ENCODE measurements at places on chromosomes 16 and 17. TPM values are rescaled to one million over a fixed set of nuclear protein-coding genes. Genes with fewer than 3 reads are reported as not detected.

DNA sequence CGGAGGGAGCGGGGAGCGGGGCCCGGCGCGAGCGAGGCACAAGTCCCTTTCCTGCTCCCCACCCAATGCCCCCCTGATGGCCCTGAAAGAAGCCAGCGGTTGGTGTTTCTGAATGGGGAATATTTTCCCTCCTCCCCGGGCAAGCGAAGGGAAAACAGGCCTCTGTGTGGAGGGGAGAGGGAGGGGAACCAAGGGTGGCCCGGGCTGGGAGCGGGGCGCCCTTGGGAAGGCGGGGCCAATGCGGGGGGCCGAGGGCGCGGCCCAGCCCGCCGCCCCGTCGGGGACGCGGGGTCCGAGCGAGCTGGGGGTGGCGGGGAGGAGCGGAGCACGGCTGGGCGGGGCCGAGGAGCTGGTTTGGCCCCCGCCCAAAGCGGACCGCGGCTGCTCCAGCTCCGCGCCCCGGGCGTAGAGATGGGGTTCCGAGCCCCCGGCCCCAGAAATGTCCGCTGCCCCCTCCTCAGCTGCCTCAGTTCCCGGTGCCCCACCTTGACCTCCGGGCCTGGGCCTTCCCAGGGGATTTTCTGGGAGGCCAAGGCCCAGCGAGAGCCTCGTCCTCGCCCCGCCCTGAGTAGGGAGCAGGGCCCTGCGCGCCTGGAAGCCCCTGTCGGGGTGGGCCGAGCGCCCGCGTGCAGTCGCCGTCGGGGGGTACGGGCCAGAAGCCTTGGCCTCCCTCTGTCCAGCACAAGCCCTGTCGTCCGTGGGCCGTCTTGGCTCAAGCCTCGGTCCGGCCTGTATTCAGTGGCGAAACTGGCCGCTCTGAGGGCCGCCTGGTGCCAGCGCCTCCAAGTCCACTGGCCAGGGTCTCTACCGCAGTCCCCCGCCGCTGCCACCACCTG is 3.9 kb upstream of the HEXIM1 start:
- H3K27me3 ChIP-seq, result no peaks in the 10 kb centered on the region
- peak overlapping the region; percentile 67 for H3K4me3 ChIP-seq
- no peaks in the 10 kb centered on the region for H3K36me3 ChIP-seq
- H3K27ac ChIP-seq, result peak overlapping the region; percentile 90

DNA sequence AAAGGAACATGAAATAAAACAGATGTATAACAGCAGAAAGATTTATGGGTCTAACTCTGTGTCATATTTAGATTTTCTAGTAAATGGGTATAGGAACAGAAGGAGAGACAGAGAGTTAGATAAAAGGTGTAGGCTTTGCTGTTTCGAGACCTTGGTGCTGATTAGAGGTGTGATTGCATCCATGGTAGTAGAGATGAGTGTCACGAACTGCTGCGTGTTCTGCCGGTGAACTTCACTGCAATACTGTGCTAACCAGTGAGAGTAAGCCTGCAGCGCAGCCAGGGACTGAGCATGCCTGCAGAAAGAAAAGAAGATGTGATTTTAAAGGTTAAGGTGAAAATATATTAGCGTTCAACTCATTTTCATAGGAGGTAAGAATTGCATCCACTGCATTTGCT is 53.7 kb upstream of the GSG1L start:
- DNase-seq, result no peak
- H3K36me3 ChIP-seq, result peaks cover 64% of the 10 kb centered on the region
- H3K4me1 ChIP-seq, result no peaks in the 10 kb centered on the region
- no peak overlapping the region for H3K27ac ChIP-seq

GRCh38 chr17:21286066-21286770 is 1.7 kb downstream of the MAP2K3 start:
- peaks cover 47% of the 10 kb centered on the region for H3K4me1 ChIP-seq
- H3K27me3 ChIP-seq, result no peaks in the 10 kb centered on the region
- H3K27ac ChIP-seq, result peak overlapping the region; percentile 95
- H3K36me3 ChIP-seq, result no peaks in the 10 kb centered on the region
- DNase-seq, result peak; percentile 91

DNA sequence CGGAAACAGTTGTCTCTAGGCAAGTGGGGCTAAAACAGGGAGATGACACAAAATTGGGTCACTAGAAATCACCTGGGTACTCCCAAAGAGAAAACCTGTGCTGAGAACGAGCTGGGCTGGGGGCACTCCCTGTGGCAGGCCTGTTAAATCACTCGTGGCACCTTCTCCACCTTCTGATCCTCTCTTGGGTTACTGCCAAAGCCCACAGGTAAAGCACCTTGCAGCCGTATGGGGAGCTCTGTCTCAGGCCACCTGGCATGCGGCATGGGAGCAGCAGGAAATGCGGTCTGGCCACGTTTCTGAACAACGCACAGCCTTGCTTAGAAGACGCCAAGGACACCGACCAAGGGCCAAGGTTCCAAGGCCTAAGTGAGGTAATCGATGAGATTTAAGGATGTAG is 21.5 kb upstream of the ICAM2 start:
- no peaks in the 10 kb centered on the region for H3K27me3 ChIP-seq
- no peak overlapping the region for H3K4me3 ChIP-seq
- peaks cover 87% of the 10 kb centered on the region for H3K36me3 ChIP-seq
- H3K27ac ChIP-seq, result no peak overlapping the region
- no peak for DNase-seq

- H3K4me3 ChIP-seq, result no peak overlapping the region
- no peak for DNase-seq
- no peaks in the 10 kb centered on the region for H3K36me3 ChIP-seq
- H3K27me3 ChIP-seq, result no peaks in the 10 kb centered on the region
These were observed 12.2 kb upstream of the UBE2G1 start for GRCh38 chr17:4378626-4379025.

DNA sequence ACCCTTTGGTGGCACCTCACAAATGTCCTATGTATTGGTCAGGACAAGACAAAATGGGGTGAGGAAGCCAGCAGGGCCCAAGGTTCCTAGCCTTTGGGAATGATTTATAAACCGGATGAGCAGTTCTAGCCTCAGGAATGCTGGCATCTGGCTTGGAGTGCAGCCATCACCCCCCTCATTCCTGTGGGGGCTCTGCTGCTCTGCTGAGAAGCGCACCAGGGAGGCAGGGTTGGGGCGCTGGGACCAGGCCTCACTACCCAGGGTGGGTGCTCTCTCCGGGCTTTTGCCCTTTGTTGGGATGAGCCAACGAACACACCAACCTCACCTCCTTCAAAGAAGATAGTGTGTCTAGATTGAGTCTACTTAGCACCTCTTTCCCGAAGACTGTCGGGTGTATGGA is 39.2 kb downstream of the TMEM11 start:
- H3K27ac ChIP-seq, result peak overlapping the region; percentile 27
- H3K4me3 ChIP-seq, result no peak overlapping the region

DNA sequence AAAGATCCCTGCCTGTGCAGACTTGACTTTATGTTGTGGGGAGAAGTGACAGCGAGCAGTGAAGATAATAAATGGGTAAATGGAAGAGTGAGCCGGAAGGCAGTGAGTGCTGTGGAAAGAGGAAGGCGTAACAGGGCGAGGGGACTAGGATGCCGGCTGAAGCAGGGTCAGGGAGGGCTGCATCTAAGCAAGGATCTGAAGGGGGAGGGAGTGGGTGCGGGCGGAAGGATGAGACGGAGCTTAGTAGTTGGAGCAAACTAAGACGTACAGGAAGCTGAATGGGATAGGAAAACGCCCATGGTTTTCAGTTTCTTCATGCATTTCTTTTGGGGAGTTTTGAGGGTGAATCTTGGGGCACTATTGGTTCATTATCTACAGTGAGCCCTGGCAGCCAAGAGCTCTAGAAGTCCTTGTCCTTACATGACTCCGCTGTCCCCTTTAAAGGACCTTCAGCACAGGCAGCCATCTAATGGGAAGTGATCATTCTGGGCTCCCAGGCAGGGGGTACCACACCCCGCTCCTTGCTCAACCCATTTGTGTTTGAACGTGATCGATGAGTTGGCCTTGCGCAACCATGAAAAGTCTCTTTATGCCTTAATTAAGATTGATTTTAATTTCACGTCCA is 10.4 kb upstream of the NAT9 start:
- H3K4me3 ChIP-seq, result no peak overlapping the region
- H3K36me3 ChIP-seq, result peaks cover 6% of the 10 kb centered on the region
- no peaks in the 10 kb centered on the region for H3K27me3 ChIP-seq
- DNase-seq, result no peak

DNA sequence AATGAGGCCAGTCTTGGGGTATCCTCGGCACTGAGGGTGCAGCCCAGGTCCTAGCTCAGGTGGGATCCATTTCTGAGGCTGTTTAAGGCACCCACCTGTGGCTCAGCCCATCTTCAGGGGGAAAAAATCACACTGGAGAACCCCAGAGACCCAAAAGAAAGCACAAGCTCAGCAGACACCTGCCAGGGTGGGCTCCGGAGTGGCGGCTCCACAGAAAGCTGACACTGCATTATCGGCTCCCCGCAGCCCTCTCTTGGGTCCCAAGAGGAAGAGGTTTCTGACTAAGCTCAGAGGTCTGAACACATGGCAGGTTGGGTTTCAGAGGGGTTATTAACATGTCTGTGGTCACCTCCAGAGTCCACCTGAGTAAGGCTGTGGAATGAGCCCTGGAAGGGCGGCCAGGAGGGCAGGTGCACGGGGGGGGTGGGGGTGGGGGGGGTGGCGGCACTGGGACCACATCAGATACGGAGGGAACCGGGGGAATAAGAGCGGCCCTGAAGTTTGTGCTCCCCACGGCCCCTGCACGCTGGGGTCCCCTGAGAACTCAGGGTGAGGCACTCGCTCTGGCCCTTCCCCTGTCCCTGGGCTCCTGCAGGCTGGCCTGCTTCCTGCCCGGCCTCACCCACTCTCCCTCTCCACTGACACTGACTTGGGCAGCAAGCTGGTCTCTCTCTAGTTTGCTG is 79.5 kb downstream of the TIMM22 start:
- H3K36me3 ChIP-seq, result peaks cover 42% of the 10 kb centered on the region
- H3K4me3 ChIP-seq, result no peak overlapping the region
- peaks cover 16% of the 10 kb centered on the region for H3K4me1 ChIP-seq

DNA sequence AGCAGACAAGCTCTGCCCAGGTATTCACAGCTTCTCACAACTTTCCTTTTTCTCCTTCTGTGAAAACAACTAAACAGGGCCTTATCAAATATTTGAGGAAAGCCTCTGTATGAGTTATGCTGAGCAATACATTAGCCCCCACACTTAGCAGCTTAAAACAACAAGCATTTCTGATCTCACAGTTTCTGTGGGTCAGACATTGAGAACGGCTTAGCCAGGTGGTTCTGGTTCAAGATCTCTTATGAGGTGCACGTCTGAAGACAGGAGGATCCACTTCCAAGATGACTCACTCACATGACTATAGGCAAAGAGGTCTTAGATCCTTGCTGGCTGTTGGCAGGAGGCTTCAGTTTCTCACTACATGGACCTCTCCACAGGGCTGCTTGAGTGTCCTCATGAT is 181.4 kb upstream of the WSCD1 start:
- no peaks in the 10 kb centered on the region for H3K36me3 ChIP-seq
- no peak overlapping the region for H3K4me3 ChIP-seq

DNA sequence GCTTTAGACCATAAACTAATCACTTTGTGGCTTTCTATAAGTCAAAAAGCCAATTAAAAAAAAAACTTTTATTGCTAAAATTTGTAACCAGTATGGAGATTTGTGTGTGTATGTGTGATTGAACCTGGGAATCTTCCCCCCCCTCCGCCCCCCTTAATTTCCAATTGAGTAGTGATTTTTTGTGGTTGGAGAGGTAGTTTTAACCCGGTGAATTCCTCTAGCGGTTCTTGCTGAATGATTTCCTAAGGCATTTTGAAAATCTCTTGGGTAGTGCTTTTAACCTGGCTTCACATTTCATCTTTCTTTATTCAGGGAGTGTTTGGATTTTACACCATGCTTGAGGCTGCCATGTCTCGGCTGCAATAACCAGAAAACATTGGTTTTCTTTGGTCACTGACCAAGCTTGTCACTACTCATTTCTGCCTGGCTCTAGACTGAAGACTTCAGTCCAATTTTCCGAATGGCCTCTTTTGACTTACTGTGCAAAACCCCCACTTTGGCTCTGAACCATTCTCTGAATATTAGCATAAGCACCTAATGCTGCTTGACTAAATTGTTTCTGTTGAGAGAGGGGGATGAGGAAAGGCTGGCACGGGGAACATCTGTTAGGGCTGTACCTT is 35.6 kb downstream of the PRKCA start:
- DNase-seq, result no peak
- H3K4me1 ChIP-seq, result no peaks in the 10 kb centered on the region
- H3K27me3 ChIP-seq, result no peaks in the 10 kb centered on the region
- H3K27ac ChIP-seq, result no peak overlapping the region

- no peaks in the 10 kb centered on the region for H3K36me3 ChIP-seq
- H3K4me1 ChIP-seq, result peaks cover 7% of the 10 kb centered on the region
- H3K27ac ChIP-seq, result no peak overlapping the region
- no peak overlapping the region for H3K4me3 ChIP-seq
- H3K27me3 ChIP-seq, result peaks cover 33% of the 10 kb centered on the region
These were observed 189.7 kb downstream of the AXIN2 start for GRCh38 chr17:65371702-65372101.

DNA sequence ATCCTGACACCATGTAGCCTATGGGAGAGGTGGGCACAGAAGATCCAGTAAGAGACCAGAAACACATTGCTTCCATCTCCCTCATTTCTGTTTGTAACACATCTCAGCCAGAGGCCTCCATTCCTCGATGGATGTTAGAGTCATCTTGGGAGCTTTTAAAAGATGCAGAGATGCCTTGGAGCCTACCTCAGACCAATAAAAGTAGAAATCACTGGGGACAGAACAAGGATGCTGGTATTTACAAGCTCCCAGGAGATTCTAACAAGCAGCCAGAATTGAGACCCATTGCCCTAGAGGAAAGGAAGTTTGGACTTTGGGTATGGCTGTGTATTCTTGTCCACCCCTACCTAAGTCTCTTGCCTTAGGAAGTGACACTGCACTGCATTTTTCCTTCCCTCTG is 40.8 kb downstream of the HS3ST3A1 start:
- H3K4me3 ChIP-seq, result no peak overlapping the region
- H3K36me3 ChIP-seq, result no peaks in the 10 kb centered on the region
- no peak overlapping the region for H3K27ac ChIP-seq
- H3K4me1 ChIP-seq, result no peaks in the 10 kb centered on the region
- no peak for DNase-seq

The TAT gene
- not detected for polyA plus RNA-seq

DNA sequence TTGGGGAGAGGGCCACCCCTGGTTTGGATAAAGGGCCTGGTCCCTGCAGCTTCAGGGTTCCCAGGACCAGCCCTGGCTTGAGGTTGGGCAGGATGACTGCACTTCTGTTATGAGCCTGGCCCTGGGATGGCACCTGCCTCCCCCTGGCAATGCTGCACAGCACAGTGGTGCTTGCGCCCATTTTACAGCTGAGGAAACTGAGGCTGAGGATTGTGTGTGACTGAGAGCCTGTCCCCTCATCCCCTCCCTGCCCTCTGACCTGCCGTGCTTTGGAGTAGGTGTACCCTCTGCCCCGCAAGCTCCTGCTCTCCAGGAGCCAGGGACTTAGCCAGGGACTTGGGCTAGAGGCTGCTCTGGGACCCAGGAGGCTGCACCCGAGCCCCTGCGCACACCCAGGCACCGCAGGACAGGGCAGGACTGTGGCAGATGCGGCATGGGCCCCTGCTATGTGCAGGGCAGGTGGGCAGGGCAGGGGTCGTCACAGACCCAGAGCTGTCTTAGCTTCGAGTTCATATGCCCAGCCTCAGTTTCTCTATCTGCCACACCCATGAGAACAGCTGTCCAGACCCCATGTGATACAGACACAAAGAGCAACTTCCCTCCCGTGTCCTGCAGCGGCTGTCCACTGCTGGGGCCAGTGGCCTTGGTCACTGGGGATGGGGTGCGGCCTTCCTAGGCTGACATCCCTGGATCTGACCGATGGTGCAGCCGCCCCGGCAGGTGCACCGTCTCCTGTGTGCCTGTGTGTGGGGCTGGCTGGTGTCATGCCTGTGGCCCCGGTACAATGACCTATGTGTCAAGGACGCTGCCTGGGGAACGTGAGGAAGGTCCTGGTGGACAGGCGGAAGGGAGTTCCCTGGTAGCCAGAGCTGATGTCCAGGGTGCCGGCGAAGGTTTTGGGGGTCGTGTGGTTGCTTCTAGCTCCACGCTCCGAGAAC is 36.6 kb downstream of the BAHCC1 start:
- H3K27me3 ChIP-seq, result peaks cover 13% of the 10 kb centered on the region
- H3K27ac ChIP-seq, result no peak overlapping the region
- no peak for DNase-seq
- no peaks in the 10 kb centered on the region for H3K36me3 ChIP-seq
